ENCODE measurements at places on chromosomes 4 and X.

DNA sequence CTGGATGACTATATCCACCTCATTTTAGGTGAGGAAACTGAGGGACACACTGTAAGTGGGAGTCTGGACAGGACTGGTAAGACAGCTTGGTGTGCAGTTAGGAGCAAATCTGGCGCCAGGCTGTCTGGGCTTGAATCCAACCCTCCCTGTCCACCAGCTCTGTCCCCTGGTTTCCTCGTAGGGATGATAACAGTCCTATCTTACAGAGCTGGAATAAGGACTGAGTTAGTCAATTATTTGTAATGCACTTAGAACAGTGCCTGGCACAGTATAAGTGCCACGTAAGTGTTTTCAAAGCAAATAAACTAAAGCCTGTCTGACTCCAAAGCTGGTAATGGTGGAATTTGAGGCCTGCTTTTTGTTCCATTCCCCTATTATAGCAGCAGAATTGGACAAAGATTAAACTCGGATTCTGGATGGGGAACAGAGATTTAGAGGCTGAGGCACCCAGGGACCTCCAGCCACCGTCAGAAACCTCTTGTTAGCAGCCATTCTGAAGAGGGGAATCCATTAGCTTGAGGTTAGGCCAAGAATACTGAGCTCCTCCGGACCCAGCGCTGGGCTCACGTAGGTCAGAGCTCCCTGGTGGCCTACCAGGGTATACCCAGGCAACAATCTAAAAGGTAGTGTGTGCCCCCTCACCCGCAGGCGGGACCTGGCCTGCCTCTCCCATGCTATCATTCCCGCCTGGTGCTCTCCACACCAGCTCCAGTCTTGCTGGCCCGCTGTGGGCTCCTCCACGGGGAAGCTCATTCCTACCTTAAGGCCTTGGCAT is 102.1 kb downstream of the UCHL1 start:
- DNase-seq = no peak

- no peak for DNase-seq
These were observed 264.0 kb upstream of the BOD1L1 start for GRCh38 chr4:13891544-13891939.

- DNase-seq = no peak
These were observed 84.1 kb upstream of the NEIL3 start for GRCh38 chr4:177225605-177226004.

- no peak for DNase-seq
These were observed 441.1 kb downstream of the KCNIP4 start for GRCh38 chr4:21507439-21507838.

DNA sequence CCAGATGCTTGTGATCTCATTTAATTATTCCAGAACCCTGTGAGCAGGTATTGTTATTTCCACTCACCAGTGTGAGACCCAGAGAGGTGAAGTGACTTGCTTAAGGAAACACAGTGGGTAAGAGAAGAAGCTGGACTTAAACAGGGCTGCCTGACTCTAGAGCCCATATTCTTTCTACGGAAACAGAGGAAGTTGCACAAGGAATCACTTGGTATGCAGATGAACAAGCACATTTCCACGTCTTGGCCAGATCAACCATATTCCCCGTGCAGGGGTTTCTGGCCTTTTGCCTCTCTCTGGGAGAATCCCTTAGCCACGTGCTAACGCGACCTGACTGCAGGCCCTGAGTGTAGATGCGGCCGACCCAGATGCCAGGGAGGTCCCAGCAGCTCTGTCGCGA is 195.5 kb upstream of the ATP6AP2 start:
- no peak for DNase-seq

GRCh38 chrX:15382813-15383212 is 1.4 kb downstream of the VEGFD start:
- no peak for DNase-seq

- no peak for DNase-seq
These were observed 41.4 kb upstream of the GRID2 start for GRCh38 chr4:92262371-92262770.

DNA sequence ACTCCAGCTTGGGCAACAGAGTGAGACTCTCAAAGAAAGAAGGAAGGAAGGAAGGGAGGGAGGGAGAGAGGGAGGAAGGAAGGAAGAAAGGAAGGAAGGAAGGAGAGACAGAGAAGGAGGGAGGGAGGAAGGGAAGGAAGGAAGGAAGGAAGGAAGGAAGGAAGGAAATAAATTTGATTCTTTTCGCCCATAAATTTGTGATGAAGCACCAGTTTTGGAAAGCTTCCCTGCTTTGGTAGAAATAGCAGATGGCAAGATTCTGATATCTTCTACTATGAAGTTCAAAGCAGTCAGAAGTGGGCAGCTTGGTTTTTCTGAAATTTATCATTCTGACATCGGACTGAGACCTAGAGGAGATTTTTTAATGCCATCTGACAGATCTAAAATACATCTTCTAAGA is 11.7 kb upstream of the GYG2 start:
- DNase-seq = no peak

DNA sequence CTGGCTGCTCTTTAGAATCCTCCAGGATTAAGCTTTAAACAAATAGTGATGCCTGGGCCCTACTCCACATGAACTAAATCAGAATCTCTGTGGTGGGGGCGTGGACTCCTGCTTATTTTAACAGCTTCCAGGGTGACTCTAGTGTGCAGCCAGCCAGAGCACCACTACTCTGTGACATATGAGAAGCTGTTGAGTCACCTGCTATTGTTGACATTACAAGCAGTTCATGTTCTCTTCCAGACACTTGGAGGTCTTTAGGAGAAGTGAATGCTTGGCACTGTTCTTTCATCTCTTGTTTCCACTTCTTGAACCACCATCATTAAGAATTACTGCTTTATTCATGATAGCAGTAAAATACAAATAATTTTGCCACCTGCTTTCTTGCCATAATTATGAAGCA is 426 bp upstream of the C4orf51 start:
- peak; percentile 83 for DNase-seq

- DNase-seq = no peak
These were observed 484.5 kb downstream of the PACRGL start for GRCh38 chr4:21184788-21185187.

DNA sequence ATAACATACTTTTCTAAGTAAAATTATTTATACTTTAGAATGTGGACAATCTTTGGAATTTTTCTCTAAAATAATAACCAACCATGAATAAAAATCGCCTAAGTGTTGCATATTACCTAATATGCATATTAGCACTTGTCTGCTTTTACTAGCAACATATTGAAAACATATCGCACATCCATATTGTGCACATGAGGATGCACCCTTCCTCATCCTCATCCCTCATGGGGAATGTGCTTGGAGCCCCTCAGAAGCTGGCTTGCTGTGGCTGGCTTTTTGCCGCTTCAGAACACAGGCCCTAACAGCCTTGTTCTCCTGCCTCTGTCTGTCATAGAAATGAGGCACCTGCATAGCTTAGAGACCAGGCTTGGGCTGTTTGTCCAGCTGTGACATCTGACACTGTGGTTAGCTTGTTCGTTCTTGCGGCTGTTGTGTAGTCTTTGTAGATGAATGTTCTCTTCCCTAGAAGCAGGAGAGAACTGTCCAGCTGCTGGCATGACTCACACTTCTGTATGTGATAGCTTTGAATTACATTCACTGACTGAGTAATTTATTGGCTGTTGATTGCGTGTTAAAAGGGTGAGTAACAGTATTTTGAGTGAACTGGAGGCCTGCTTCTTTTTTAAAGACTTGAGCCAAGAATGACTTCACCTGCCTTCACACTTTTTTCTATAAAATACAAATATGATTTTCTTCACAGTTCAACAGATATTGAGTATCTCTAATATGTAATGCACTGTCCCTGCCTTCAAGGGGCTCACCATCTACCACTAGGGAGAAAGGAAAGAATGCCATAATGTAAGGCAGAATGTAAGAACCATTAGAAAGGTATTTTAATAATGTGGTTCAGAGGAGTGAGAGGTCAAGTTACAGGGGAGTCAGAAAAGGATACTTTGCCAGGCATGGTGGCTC is 81.9 kb downstream of the HMGB2 start:
- peak; percentile 98 for DNase-seq

DNA sequence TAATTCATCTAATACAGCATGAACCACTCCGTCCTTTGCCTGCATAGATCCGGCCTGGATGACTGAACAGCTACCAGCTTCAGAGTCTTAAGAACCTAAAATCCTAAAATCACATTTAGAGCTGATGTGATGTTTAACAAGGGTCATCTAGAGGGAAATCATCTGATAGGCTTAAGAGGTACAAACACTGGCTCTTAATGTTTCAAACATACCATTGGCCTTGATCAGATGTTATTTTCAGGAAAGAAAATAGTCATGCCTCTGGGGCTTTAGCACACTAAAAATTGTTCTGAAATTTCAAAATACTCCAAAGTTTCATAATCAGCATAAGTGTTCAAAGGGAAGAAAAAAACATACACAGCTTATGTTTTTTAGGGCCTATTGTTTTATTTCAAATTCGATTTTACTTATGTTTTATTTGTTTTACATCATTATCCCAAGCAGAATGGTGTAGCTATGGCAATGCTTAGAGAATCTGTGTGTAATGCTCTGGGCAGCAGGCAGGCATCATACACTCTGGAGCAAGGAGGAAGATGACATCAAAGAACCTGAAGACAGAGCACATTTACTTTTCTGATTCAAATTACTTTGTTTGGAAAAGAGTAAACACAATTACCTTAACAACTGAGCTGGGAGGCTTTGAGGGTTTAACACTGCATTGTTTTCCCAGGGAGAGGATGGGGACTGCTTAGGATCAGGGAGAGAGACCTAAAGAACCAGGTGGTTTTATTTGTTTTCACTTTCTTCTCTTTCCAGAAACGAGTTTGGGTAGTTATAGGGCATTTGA is 25.3 kb upstream of the LEF1 start:
- DNase-seq = no peak

DNA sequence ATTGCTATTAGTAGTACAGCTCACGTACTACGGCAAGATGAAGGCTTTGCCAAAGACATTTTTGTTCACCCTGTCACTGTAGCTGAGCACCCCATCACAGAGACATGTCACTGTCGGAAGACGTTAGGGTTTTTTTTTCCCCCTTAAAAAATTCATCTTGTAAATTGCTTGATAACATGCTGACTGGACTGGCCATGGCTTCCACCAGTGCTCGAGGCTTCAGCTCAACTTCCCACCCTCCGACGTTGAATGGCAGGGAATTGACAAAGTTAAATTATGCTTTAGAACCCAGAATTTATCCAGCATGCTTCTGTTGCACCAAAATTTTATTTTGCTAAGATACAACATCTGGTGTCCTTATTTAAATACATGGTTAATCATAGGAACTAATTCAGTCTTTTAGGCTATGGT is 707 bp upstream of the OTUD4 start:
- no peak for DNase-seq

DNA sequence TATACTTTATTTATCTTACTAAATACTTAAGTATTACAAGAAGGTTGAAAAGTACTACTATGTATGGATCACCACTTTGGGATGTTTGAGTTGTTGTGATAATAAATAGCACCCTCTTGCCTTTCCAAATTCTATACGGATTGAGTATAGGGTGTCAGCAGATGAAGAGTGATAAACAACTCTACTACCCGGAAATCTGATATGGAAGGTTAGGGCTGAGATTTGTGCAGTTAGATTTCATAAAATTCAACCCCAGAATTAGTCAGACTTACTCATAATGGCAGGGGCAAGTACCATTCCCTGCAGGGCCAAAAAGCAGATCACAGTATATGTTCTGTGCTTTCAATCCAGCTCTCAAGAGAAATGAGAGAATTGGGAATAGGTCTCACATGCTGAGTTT is 1008.9 kb upstream of the PCDH7 start:
- DNase-seq = peak; percentile 59

Data from AG04450 (cell line).